ENCODE measurements at places on chromosomes 7 and 10.

- no peak for DNase-seq
Measured at GRCh38 chr10:97715259-97715874, 1.8 kb downstream of the MARVELD1 start.

GRCh38 chr10:86391236-86391840 is 24.7 kb upstream of the GRID1 start:
- no peak for DNase-seq

DNA sequence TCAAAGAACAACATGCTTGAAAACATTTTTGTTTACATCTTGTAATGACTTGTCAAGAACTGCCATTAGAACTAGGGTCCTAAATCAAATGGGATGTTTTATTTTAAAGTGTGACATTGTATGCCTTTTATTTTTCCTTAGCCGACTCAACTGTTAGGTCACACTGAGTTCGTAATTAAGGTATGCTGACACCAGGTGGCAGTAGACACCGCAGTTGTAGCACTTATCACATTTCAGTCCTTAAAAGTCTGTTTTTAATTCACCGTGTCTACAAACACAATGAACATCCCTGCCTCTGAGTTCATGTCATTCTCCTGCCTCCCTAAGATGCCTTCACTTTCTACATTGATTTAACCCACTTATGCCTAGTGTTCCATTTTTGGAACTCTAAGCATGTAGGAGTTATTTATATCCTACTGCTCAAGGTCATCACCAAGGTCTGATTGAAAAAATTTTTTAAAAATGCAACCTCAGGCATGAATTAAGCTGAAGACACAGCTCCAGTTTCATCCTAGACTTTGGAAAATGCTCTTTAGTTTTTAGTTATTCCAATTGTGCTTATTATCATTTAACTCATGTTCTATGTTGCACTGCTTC is 186.1 kb downstream of the BMPER start:
- DNase-seq: peak; percentile 54

- DNase-seq: no peak
Measured at GRCh38 chr10:6071181-6072175, 9.3 kb upstream of the IL2RA start.

All from fibroblast of skin of back (primary cell).